Cortex of kidney (tissue), 1 donor: ENCODE measurements at places on chromosomes 11 and 22.

DNA sequence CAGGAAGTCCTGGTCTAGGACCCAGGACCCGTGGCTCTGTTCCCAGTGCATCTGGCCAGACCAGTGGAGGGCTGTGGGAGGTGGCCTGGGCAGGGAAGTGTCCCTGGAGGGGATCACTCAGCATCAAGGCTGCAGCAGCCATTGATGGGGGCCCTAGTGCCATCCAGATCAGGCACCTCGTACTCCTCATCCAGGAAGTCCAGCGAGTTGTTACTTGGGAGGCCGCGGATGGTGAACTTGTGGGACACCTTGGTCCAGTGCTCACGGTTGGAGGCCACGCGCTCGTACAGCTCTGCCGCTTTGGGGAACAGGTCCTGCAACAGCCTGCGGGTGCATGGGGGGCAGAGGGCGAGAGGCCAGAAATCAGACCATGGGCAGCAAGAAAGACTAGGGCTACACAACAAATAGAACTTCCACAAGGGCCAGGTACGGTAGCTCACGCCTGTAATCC lies 96.9 kb downstream of the PDE2A start:
- no peak for DNase-seq

GRCh38 chr11:111225881-111226280 lies 19.6 kb upstream of the POU2AF2 start:
- DNase-seq, result no peak

- no peak for DNase-seq
These were observed 887.0 kb downstream of the KCNA4 start for GRCh38 chr11:29129844-29130243.

GRCh38 chr11:58438486-58438885 lies 3.5 kb downstream of the OR5B12 start:
- DNase-seq, result no peak
